Stimulated activated CD4-positive, alpha-beta T cell treated with anti-CD3 and anti-CD28 coated beads, Interleukin-15, amount 100 ng/mL, for 48 hours (primary cell): ENCODE measurements at places on chromosomes 1 and 21.

DNA sequence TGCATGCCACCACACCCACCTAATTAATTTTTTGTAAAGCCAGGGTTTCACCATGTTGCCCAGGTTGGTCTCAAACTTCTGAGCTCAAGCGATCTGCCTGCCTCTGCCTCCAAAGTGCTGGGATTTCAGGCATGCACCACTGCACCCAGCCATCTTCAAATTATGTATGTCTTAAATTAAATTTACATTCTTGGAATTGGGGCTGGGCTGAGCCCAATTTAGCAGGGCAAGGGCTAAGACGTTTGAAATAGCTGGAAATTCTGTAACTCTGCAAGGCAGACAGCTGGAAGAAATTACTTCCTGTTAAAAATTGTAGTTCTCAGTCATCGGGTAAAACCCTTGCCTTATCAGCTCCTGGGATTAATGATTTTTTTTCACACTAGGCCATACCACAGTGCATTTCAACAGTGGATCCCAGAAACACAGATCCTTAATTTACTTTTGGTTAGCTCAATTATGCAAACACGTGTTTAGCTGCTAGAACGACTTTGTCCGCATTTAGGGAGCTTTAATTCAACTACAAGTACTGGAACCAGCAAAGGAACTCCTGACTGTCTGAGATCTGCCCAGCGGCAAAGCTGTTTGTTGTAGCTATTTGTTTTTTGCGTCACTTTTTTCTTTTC is 83.3 kb downstream of the OLFML3 start:
- DNase-seq: no peak

DNA sequence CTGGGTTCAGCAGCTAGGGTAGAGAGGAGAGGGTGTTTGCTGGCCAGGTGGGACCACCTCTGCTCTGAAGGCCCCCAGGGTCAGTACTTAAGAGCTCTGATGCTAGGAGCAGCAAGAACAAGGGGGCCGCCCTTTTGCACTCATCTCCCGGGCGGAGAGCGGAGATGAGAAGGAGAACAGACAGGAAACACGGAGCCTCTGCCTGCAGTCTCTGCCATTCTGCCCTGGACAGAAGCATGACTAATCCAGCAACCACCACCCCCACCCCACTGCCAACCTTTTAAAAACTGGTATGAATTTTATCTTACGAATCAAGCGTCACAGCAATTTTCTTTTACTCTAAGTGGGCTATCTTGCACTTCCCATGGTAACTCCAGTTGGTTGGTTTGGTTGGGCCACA is 34.5 kb downstream of the PARP1 start:
- no peak for DNase-seq

DNA sequence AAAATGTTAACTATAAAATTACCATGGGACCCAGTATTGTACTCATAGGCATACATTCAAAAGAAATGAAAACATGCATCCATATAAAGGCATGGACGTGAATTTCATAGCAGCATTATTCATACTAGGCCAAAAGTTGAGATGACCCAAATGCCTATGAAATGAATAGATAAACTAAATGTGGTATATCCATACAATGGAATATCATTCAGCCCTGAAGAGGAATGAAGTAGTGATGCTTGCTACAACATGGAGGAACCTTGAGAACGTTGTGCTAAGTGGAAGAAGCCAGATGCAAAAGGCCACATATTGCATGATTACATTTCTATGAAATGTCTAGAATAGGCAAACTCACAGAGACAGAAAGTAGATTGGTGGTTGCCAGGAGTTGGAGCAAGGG is 127.1 kb upstream of the IPO9 start:
- DNase-seq: no peak

- no peak for DNase-seq
These were observed at the start of gene CRYBG2 for GRCh38 chr1:26353976-26354820. CRYBG2 (minus strand) TSS chr1:26354130; CDS start chr1:26346657, 7,473 bp downstream.

GRCh38 chr1:188237573-188238348 is 1409.0 kb downstream of the PLA2G4A start:
- no peak for DNase-seq

DNA sequence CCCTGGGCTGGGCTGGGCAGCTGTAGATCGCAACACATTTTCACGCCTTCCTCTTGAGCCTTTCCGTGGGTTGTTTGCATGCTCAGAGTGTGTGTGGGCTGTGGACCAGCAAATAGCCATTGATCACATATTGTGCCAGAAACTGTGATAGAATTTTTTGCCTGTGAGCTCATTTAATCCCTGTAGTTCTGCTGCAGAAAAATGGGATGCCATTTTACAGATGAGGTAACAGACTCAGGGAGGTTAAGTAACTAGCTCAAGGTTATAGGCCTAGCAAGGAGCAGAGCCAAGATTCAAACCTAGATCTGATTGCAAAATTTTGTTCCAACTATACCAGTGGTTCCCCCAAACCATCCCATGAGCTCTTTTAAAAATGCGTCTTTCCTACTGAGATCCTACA is 10.5 kb downstream of the SPATA46 start:
- no peak for DNase-seq

DNA sequence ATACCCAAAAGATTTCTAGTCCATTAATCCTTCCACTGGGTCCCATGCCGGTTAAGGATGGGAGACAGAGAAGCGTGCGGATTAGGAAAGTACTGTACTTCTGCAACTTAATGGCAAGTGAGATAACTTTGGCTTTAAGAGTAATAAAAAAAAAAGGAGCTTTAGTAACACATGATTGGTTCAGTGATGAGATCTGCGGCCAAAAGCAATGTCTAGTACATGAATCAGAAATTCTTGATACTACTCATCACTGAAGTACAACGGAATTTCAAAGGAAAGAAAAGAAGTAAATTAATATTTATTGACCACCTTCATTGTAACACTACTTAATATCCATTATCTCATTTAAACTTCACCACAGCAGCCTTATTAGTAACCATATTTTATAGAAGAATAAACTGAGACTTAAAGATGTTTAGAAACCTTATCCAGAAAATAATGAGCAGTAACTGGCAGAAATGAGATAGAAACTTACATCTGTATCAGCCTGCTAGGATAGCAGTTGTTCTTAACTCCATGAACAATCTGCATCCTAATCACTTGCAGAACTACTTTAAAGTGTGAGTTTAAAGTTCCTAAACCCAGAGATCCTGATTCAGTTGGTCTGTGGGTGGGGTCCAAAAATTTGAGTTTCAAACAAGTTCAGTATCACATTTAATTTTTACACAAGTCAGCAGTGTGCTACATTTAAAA is 14.1 kb upstream of the NUF2 start:
- no peak for DNase-seq

DNA sequence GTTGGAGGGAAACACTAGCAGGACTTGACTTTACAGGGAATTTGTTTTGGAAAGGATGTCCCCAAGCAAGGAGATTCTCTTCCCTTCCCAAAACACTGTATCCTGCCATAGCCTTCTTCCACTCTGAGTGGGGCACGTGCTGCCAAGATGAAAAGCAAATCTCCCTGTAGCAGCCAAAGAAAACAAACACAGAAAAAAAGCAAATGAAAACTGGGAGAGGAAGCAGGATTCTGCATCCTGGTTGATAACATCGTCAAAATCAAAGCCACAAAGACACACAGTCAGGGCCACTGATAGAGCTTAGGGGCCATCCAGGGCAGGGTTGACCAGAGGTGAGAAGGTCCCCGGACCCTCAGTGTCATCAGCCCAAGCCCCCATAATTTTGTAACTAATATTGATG is 16.0 kb upstream of the MTARC2 start:
- DNase-seq: no peak

- DNase-seq: no peak
These were observed 5.5 kb downstream of the PAQR7 start for GRCh38 chr1:25869909-25870606.

DNA sequence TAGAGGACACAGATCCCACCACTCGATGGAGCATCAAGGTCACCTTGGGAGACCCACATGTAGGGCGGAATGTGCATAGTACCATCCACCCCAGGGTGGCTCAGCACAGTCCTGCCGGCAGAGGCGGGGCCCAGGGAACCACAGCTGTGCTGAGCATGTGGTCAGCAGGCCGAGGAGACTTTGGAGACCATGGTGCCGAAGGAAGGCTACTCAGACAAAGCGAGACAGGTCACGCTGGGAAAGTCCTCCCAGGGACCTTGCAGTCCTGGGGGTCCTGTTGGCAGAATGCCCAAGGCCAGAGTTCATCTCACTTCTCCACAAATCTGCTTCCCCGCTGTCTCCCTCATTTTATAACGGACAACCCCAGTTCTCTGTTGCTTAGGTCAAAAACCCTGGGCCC is 22.5 kb downstream of the WNT3A start:
- no peak for DNase-seq

- DNase-seq: no peak
These were observed 20.0 kb downstream of the CRYZ start for GRCh38 chr1:74712881-74713280.

DNA sequence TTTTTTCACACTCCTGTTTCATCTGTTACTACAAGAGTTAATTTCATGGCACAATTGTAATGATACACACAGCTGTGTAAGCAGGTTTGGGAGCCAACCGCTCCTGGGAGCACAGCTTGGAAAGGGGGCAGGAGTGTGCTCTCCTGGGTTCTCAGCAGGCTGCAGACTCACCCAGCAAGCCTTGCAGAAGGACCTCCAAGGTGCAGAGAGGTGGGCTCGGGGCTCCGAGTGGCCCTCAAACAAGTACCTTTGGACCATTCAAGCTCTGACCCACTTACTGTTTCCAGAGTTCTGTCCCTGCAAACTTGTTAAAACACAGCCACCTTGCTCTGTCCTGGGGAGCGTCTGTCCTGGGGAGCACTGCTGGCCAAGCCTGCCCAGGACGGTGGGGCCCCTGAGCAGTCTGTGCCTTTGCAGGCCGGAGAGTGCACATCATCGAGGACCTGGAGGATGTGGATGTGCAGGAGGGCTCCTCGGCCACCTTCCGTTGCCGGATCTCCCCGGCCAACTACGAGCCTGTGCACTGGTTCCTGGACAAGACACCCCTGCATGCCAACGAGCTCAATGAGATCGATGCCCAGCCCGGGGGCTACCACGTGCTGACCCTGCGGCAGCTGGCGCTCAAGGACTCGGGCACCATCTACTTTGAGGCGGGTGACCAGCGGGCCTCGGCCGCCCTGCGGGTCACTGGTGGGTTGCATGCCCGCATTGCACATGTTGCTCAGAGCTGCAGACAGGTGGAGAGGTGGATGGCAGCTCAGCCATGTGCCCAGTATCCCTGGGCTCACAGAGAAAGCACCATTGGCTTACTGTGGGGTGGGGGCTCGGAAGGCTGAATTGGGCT is 78.0 kb downstream of the OBSCN start:
- no peak for DNase-seq
